Activated naive CD8-positive, alpha-beta T cell treated with anti-CD3 and anti-CD28 coated beads, Interleukin-2, amount 50 U/mL, for 16 hours (primary cell): ENCODE measurements at places on chromosomes 12 and 14.

DNA sequence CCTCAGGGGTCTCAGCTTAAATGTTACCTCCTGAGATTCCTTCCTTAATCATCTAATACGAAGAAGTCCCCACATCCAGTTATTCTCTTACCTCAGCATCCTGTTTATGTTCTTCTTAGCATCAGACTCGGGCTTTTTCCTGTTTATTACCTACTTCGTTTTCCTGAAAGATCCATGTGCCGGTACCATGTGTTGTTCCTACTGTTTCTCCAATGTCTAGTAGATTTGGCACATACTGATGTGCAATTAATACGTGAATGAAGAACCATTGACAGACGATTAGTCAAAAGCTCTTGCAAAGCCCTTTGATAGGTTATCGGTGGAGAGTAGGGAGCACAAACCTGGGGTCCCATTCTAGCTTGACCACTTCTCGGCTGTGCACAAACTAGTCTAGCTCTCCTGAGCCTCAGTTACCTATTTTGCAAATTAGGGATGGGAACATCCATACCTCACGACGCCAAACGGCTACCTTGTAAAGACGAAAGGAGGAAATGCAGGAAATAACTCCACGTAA, 735 bp upstream of the MAPKAPK5 start:
- DNase-seq, result no peak

- no peak for DNase-seq
Measured at GRCh38 chr12:102479099-102479885, 1.1 kb downstream of the IGF1 start.

GRCh38 chr12:94699801-94700200, 49.4 kb upstream of the TMCC3 start:
- no peak for DNase-seq

DNA sequence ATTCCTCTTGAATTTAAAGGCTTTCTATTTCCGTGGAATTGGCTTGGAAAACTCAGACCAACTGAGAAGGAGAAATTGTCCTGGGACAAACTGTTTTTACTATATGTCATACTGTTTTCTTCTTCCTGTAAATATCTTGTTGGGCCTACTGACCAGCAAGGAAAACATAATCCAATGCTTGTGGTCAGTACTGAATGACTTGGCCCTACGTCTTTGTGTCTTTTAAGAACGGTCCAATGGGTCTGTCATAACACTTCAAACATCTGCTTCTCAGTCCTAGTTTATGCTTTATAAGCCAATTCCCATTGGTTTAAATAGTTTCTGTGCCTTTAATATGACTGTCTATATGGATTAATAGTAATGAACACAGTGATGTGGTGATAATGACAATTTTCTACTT, 248.5 kb upstream of the DDHD1 start:
- DNase-seq, result no peak

GRCh38 chr12:109467978-109468676, 9.0 kb downstream of the KCTD10 start:
- no peak for DNase-seq

- no peak for DNase-seq
Measured at GRCh38 chr14:101520621-101521472, 40.4 kb upstream of the DIO3 start.

- DNase-seq, result no peak
Measured at GRCh38 chr14:29016050-29016900, 249.7 kb downstream of the FOXG1 start.

- peak; percentile 14 for DNase-seq
Measured at GRCh38 chr12:124391340-124392261, 96.7 kb downstream of the RFLNA start.

GRCh38 chr12:132066749-132067148, 77.4 kb downstream of the DDX51 start:
- DNase-seq, result no peak

DNA sequence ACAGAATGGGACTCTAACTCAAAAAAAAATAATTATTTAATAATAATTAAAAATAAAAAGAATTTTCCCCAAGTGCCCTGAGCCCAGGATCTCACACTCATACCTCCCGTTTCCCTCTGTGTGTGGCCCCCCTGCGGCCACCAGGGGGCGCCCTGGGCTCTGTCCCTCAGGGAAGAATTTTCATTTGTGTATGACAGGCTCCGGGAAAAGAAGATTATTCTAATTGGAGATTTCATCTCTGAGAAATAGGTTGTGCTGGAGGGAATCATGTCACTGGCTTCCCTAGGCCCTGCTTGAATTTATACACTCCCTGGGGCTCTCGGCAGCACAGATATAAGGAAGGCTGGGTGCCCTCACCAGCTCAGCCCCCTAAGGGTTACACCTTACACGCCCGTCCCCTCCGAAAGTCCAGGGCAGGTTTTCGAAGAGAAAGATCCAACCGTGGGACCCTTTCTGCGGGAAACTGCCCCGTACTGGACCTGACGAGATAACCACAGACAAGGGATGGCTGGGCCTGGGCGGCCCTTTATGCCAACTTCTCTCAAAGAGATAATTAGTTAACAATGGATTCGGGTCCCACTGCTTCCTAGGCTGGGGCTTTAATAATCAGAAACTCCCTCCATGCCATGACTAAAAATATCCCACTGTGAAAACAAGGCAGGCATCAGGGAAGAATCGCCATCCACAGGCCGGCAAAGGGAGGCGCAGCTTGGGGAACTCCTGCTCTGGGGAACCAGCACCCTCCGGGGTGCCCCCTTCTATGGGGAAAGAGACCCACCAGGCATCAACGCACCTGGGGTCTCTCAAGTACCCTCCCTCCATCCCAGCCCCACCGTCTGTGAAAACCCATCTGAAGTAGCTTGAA, 80.7 kb downstream of the KDM2B start:
- peak; percentile 47 for DNase-seq

DNA sequence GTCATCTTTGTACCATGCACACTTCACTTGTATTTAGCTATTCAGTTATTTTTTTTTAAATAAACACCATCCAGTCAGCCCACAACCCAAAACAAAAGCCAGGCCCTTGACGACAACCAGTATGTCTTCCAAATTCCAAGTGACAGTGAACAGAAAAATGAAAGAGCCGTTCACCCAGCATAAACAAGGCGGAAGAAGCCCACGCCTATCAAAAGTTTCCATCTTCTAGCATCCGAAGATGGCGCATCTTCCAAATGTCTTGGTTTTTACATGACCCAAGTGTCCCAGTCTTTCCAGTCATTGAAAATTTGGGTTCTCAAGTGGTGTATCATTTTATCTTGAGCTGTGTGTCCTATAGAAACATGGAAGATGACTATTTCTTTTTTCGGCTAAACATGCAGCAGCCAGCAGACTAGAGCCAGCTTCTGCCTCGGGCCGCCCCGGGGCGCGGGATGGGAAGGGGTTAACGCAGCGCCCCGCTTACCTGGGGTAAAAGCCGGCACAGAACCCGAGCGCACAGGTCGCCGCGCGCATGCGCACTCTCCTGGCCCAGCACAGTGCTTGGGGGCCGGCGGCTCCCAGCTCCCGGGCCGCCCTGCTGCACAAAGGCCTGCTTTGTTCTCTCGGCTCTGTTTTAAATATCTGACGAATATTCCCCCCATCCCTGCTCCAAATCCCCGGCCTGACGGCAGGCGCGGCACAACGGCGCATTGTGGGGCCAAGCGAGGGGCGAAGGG, 164.8 kb downstream of the ZFP36L1 start:
- no peak for DNase-seq

GRCh38 chr12:68326716-68327115, 5.4 kb downstream of the MDM1 start:
- no peak for DNase-seq

- no peak for DNase-seq
Measured at GRCh38 chr14:106067935-106068334, 541.6 kb downstream of the TMEM121 start.

- DNase-seq, result no peak
Measured at GRCh38 chr12:75944097-75944904, 87.3 kb downstream of the PHLDA1 start.

GRCh38 chr12:72323881-72324280, 51.7 kb downstream of the TRHDE start:
- DNase-seq, result no peak

GRCh38 chr14:94654071-94654861, 42.1 kb downstream of the SERPINA3 start:
- DNase-seq, result no peak

GRCh38 chr12:6206327-6206726, 6.1 kb downstream of the CD9 start:
- DNase-seq, result no peak

- peak; percentile 53 for DNase-seq
Measured at GRCh38 chr12:54207539-54208294, 18.9 kb upstream of the SMUG1 start.

DNA sequence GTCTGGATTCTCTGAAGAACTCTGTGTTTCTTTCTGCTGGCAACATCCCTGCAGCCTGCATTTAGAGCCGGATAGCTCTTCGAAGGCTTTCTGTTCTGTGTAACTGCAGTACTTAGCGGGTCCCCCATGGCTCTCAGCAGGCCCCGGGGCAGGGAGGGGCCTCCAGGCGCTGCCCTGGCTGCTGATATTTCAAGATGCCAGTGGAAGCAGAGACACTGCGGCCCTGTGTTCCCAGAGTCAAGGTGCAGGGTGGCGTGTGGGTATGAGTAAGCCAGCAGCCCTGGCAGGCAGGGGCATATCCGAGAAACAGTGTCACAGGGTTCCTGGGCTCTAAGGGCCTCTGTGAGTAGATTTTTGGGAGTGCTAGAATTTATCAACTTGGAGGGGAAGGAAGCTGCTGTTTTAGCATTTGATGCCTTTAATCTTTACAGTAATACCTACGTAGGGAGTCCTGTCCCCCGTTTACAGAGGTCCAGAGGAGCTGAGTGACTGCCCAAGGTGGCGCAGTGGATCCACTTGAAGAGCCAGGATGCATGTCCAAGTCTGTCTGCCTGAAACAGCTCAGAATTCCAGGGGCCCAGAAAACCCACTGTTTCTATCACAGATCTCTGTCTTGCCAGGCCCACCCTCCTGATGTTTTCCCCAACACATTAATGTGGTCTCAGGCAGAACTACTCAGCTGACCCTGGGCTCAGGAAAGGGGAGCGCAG, 16.2 kb downstream of the ESRRB start:
- DNase-seq, result no peak

GRCh38 chr12:112418273-112418607, 507 bp upstream of the PTPN11 start:
- no peak for DNase-seq

DNA sequence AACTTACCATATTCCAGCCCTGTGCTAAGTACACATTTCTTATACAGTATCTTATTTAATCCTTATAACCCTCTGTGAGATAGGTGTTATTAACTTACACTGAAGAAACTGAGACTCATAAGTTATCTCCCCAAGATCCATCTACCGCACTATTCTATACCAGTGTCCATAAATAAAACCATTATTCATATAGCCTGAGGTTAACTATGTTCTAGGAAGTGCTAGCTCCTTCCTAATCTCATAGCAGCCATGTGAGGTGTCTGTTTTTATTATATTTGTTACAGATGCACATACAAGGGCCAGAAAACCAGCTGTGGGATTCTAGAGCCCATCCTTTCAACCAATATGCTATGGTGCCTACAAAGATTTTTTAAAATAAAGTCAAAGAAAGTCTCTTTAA, 100.3 kb upstream of the RAP1B start:
- no peak for DNase-seq

GRCh38 chr12:18583655-18584054, 154.2 kb downstream of the PLCZ1 start:
- no peak for DNase-seq

DNA sequence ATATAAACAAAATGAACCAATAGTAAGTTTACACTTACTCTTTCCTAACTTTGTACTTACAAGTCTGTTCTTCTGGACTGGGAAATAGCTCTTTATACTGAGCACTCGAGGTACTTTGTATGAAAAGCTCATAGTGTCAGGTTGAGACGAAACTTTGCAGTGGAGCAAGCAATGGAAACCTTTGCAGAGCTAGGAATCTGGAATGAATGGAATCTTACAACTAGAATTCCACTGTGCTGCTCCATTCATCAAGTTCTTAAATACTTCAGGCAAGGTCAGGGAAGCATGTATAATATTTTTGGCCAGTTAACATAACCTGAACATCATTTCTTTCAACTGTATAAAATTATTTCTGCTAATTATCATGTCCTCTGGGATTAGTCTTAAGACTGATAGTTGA, 1327.5 kb upstream of the FLRT2 start:
- DNase-seq, result no peak

GRCh38 chr12:106329231-106329982, 26.9 kb downstream of the TCP11L2 start:
- no peak for DNase-seq

DNA sequence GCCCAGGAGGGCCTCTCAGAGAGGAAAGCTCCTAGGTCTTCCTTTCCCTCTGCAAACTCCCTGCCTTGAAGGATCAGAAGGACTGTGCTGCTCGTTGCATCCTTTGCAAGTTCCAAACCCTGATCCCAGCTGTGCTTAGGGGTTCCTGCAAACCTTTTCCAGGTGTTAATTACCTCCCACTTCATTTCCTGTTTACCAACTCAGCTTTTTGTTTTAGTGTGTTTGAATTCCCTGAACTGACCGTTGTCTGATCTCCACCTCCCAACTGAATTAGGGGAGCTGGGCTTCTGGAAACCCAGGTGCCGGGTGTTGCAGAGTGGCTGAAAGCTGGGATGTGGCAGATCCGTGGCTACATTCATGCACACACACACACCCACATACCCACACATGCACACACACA, 20.6 kb upstream of the BDKRB1 start:
- no peak for DNase-seq

DNA sequence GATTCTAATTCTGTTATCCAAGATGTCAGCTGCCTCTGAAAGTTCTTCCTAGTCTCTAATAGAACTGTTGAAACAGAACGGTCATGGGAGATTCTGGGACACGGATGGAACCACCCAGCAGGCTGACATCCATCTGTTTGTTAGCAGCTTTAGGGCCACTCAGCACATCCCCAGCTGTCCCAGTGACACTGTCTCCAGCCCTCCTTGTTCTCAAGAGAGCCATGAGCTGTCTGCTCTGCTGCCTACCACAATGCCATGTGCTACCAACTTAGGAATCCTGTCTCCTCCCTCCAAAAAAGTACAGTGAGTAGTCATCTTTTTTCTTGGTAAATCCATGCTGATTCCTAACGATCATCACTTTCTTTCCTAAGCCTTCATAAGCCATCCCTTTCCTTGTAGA, 130.5 kb downstream of the ZFP36L1 start:
- DNase-seq, result no peak

GRCh38 chr14:65425885-65426284, 13.4 kb downstream of the FUT8 start:
- no peak for DNase-seq

- no peak for DNase-seq
Measured at GRCh38 chr12:74537126-74537706, 419 bp upstream of the ATXN7L3B start.

DNA sequence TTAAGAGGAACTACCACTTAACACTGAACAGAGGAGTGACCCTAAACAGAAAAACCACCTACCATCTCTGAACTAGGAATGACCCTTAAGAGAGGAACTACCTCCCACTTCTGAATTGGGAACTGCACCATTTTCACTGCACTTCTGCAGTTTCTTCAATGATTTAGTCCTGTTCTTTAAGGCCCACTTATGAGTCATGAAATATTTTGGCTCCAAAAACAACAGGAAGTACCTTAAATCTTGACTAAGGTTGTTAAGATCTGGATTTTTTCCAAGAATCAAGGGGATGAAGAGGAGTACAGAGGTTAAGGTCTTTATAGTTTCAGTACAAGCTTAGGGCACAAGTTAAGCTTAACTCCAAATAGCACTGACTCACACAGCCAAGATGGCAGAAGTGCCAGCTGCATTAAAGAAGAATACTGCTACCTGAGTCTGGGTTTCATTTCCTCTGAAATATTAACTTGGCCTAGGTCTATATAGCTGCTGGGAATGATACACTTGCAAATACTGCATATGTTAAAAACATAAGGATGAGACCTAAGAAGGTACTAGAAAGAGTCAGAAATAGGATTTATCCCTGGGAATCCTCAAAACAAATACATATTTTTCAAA, 4.2 kb downstream of the NPC2 start:
- DNase-seq, result no peak

GRCh38 chr12:18857656-18858055, 119.7 kb downstream of the CAPZA3 start:
- no peak for DNase-seq
